ENCODE measurements at places on chromosomes 2 and 18. TPM values are rescaled to one million over a fixed set of nuclear protein-coding genes. Genes with fewer than 3 reads are reported as not detected.
A peak's percentile ranks its signal among the peaks of the same experiment; 100 is the strongest.

- DNase-seq: no peak
These were observed 44.4 kb upstream of the TMEM182 start for GRCh38 chr2:102717308-102718018.

GRCh38 chr2:178195390-178196166 lies 1.3 kb downstream of the OSBPL6 start:
- no peak for DNase-seq

DNA sequence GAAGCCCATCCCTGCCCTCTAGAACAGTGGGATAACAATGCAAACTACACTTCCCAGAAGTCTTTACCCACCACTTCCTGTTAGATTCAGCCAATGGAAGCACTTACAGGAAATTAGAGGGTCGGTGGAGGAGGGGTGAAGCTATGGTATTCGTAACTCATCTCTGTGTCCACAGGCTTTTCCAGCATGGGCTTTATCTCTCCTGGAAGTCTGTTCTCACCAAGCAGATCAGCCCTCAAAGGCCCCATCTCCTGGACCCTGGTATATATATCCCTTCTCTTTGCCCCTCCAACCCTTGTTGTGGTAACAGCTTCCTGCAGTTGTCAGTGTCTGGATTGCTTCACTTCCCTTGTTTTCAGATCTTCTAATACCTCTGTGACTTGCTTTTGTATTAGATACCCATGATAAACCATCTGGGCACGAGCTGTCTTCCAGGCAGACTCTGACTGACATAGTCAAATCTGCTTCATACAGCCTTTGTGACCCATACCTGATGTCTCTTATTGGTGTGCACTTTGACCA lies 475.0 kb upstream of the POU3F3 start:
- DNase-seq: peak; percentile 51

The CBLN2 gene
- 0.57 TPM for polyA plus RNA-seq

DNA sequence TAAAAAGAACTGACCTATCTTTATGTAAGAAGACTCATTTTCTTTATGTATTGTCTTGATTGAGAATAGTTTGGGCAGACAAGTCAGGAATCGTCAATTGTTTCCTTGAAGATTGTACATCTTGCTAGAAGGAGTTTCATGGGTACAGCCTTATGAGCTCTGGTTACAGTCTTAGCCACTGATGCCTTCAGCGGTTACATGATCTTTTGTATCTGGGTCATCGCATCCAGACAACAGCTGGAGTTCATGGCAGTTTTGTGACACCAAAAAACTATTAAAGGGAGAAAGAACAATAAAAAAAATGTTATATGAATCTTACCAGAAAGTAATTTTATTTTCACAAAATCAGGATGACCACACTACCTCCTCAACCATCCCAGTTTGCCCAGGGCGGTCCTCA lies 520.5 kb upstream of the CDH7 start:
- no peak for DNase-seq

Measured in muscle of arm (tissue), 14 donors.